ENCODE measurements at places on chromosomes 3 and 15.
A peak's percentile ranks its signal among the peaks of the same experiment; 100 is the strongest.

DNA sequence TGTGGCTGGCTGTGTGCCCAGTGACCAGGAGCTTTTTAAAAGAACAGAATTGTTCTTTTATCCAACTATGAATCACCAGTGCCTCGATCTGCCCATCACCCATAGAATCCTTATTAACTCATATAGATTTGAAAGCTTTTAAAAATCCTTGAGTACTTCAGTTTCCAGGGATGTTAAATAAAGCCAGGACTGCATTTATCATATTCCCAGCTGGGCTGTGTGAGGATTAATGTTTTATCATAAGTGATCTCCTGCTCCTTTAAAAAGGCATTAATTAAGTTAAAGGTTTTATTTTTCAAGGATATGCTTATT is 234.0 kb downstream of the MYRIP start:
- peak; percentile 51 for DNase-seq

GRCh38 chr15:31328969-31329639 is 2.5 kb downstream of the KLF13 start:
- no peak for DNase-seq

GRCh38 chr15:33029109-33029652 is 165.3 kb downstream of the FMN1 start:
- no peak for DNase-seq

DNA sequence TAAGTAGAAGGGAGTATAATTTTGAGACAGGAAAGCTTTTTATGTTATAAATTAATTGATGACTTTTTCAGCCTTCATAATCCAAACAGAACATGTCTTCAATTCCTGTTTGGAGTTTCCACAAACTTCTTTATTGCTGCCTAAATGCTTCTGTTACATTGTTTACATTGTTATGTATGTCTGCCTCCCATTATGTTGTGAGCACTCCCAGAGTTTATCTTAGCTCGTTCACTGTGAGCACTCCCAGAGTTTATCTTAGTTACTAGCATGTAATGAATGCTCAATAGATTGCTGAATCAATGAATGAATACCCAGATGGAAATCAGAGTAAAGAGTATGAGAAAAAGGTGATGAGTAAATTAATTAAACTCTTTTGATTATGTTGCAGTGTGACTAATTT is 1178.0 kb downstream of the ROBO1 start:
- DNase-seq, result no peak

GRCh38 chr15:77573802-77574201 is 58.9 kb downstream of the LINGO1 start:
- no peak for DNase-seq

Data from femur (tissue), 1 donor.